ENCODE measurements at places on chromosomes 3 and 15.

DNA sequence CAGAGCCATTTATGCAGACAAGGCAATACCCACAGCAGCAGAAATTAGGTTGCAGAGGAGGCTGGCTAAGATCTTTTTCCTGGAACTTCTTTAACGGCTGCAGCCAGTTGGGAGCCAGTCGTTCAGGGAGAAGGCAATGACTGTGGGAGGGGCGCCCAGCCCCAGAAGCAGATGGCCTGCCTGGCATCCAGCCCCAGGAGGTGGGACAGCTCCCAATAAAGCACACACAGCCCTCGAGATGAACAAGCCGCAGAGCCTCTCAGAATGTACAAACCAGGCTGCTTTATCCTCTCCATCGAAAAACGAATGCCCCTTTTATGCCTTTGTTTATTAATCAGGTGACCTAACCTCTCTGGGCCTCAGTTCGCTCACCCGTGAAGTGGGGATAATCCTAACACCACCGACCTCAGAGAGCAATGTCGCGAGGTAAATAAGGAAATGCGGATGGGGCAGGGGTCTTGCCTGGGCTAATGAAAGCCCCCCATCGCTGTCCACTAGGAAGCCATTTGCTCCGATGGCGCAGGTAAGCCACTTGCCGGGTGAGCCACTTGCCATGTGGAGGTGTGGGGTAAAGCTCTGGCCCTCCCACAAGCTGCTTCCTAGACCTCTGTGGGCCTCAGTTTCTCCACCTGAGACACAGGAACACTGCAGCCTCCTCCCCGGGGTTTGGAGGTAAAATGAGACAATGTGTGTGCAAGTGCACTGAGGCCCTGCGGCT, 35.8 kb downstream of the MGLL start:
- DNase-seq: peak; percentile 83

GRCh38 chr3:41845826-41846225, 116.1 kb downstream of the ULK4 start:
- no peak for DNase-seq

GRCh38 chr3:51949121-51949520, 6.1 kb upstream of the GPR62 start:
- no peak for DNase-seq

DNA sequence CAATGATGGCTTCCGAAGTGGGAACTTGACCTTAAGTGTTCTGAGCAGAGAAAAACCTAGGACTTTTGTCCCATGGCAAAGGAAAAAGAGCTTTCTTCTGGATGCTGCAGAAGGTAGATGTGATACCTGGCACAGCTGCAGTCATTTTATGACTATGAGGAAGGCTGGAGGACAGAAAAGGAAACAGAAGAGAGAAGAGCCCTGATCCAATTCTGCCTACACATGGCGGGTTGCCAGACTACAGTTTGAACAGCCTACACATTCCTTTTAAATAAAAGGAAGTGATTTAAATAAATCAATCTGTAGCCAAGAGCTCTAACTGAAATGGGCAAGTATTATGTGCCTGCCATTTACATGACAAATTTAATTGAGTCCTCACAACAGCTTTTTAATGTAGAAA, 43.6 kb upstream of the CHRNB4 start:
- no peak for DNase-seq

All from fibroblast of lung (primary cell).